ENCODE measurements at places on chromosomes 5 and 9.

DNA sequence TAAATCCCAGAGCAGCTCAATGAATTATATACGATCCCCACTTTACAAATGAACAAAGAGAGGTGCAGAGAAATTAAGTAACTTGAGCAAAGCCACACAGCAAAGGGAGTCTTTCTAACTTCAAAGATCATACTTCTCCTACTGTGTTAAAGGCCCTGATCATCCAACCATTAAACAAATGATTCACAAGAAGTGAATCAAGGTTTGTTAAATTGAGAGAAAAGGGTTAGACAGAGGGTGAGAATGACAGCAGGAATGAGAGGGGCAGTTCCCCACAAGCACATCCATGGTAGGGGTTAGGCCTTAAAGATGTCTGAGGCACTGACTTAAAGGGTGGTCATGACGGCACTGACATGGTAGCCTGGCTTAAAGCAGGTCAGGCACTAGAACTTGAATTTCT lies 10.7 kb downstream of the IDNK start:
- no peak for DNase-seq

GRCh38 chr9:90044263-90044662 lies 439.5 kb downstream of the GADD45G start:
- DNase-seq: no peak

DNA sequence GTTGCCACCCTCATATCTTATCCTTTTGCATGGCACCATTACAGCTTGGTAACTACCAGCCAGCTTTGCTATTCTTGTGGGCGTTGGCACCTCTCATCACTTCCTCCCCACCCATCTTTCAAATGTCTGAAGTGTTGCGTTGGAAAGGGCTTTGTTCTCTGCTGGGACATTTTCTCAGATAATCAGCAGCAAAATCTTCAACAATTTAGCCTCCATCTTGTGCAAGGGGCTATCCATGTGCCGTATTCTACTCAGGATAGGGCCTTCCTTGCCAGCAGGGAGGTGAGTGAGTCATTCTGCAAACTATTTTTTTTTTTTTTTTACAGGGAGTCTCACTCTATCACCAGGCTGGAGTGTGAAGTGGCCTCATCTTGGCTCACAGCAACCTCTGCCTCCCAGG lies 62.1 kb upstream of the NUDT12 start:
- no peak for DNase-seq

DNA sequence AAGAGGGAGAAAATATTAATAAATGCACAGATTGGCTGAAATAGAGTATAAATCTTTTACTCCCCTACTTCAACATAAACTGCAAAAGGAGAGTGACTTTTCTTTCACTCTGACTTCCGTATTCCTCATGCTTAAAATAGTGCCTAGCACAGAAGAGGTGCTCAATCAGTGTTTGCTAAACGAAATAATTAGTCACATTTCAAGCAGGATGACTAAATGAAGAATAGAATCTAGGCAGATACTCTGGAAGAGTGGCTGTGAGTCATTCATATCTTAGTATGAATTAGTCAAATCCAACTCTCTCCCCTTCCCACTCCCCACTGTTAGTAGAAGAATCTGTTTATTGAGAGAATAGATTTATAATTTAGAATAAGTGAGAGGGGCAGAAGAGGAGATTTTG lies 4.8 kb downstream of the CD274 start:
- peak; percentile 82 for DNase-seq

DNA sequence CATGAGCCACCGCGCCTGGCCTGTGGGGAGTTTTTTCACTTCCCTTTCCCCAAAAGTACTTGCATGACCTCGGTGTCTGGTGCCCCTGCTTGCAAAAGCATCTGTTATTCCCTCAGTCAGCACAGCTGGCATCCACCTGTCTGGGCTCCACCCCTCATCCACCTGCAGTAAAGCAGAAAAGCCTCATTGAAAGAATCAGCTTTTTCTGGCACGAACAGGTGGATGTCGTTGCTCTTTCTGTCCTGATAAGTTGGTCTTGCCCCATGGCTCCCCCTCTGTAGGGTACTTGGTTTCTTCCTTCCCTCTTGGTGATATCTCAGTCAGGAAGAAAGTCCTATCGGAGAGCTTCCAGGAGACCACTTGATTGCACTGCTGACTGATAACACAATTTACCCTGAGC lies 37.4 kb downstream of the WWC1 start:
- DNase-seq: no peak

GRCh38 chr9:89779405-89780203 lies 174.8 kb downstream of the GADD45G start:
- no peak for DNase-seq

GRCh38 chr5:16578474-16578883 lies 38.3 kb downstream of the RETREG1 start:
- DNase-seq: no peak

DNA sequence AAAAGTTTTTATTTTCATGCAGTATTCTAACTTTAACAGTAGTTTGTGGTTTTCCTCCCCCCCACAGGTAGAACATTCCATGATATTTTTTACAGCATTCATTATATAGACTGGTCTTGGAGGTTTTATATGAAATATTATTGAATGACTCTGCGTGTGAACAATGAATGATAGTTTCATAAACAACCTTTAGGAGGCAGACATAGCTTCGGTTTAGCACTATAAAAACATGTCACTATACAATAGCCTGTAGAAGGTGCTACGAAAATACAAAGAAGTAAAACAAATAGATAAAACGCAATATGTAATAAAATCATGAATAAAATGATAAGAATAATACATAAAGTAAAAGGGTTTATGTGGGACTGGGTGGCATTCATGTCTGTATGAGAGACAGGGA lies 8.5 kb downstream of the KLF4 start:
- no peak for DNase-seq

- no peak for DNase-seq
Measured at GRCh38 chr9:71921190-71921814, 9.9 kb downstream of the C9orf85 start.

Measured in inflammatory macrophage treated with lipopolysaccharide for 1 hour (primary cell).